Sigmoid colon (tissue), 7 donors: ENCODE measurements at places on chromosomes 5 and 9.

GRCh38 chr5:134275822-134276221 lies 49.9 kb upstream of the PPP2CA start:
- DNase-seq: no peak

DNA sequence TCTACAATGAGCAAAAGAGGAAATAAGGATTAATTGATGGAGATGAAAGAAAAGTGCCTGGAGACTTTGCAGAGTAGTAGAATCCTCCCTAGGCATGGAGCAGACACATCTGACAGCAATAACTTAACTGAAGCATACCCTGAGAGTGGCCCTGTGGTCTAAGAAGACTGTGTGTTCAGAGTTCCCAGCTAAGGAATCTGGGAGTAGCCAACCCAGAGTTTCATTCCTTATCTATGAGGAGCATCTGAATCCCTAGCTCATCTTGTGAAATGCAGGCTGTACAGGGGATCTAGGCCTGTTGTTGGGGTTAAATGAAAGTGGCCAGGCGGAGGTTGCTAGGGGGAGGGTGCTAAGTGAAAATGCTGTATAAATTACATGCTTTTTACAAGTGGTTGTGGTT lies 233.1 kb upstream of the FBXL7 start:
- no peak for DNase-seq

- DNase-seq: no peak
Measured at GRCh38 chr5:120808135-120808534, 344.0 kb downstream of the PRR16 start.

DNA sequence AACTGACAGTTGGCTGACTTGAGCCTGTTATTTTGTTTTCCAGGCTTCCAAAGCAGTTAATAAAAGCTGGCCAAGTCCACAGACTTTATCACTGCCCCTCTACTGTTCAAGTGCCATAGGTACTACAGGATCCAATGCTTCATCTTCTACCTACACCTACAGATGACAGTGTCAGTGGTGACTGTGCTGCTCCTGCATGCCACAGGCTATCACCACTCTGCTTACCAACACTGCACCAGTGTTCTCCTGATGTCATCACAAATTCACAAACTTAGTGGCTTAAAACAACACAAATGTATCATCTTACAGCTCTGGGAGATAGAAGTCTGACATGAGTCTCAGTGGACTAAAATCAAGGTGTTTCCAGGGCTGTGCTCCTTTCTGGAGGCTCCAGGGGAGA lies 26.6 kb downstream of the HMGCS1 start:
- no peak for DNase-seq

DNA sequence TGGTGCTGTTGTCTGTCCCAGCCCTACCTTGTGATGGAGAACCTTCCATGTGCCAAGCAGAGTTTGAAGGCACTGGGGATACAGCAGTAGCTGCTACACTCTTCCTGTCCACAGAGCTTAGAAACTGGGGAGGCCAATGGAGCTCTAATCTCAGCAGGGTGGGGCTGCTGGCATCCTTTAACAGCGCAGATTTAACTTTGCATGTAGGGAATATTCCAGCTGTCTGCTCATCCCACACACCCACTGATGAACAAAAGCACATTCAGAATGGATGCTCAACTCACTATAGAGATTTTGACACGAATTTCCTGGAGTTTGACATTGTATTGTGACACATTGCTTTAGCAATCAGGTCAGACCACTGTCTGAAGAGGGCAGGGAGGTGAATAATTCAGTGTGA lies 49.0 kb downstream of the TMEM215 start:
- DNase-seq: no peak

- no peak for DNase-seq
Measured at GRCh38 chr5:160750938-160751657, 100.9 kb downstream of the ATP10B start.

- no peak for DNase-seq
Measured at GRCh38 chr5:150159741-150160179, 4.1 kb upstream of the PDGFRB start.

DNA sequence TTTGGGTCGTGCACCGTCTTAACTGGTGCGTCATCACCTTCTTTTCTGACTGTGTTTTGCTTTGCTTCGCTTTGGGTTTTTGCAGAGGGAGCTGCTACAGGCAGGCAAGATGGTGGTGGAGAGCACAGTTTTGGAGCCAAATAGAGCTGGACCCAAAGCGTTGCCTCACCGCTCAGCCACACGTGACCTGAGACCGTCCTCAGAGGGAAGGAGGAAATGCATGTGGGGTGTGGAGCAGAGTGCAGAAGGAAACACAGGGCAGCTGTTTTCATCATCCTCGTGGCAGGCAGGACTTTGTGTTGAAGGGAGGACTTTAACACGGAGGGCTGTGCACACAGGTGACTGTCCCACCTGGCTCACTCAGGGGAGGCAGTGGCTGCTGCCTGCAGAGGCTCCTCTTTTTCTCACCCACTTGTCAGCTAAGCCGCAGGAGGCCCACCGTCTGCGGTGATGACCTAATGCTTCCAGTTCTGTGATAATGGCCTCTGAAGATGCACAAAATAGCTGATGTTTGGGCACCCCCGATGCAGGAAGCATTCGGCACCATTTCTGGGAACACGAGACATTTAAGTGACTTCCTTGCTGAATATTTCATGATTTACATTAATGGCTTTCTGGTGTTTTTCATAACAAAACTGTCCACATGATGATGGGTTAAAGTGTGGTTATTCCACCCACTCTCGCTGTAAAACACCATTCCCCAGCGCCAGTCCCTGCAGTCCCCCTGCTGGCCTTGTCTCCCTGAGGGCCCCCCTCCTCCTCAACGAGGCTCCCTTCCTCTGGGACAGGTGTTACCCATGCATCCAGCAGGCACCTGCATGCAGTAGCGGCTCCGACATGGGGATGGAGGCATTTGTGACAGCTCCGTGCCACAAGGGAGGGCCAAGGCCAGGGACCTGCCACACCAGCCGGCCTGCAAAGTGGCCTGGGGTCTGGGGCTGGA lies 12.4 kb upstream of the UBAC1 start:
- no peak for DNase-seq

DNA sequence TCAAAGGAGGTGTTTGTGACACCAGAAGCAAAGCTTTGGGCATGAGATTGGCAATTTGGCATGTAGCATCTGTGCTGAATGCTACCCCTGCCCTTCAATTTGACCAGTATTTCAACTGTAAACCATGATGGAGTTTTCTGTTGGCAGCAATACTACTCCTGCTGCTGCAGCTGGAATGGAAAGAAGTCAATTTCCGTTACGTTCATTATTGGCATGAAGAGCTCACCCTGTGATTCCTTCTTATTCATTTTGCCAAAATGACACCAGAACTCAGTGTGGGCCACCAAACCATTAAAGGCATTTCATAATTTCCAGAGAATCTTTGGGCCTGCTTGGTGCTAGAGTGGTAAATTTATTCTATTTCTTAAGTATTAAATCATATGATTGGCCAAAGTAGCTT lies 433.1 kb upstream of the DMAC1 start:
- DNase-seq: no peak

- DNase-seq: no peak
Measured at GRCh38 chr9:93572221-93572620, 4.2 kb upstream of the PHF2 start.

GRCh38 chr9:16519001-16519400 lies 351.5 kb downstream of the BNC2 start:
- DNase-seq: no peak
